Mesothelial cell of epicardium (in vitro differentiated cells): ENCODE measurements at places on chromosomes 4 and X. TPM values are rescaled to one million over a fixed set of nuclear protein-coding genes. Genes with fewer than 3 reads are reported as not detected.

LIAS gene
- 15.8 to 19.1 TPM (median 16.3 TPM) in 3 replicates for total RNA-seq

NWD2 gene
- total RNA-seq, result 0.02 TPM in 2 of 3 replicates, not detected in the other

C4orf50 gene
- 0.02 to 0.04 TPM in 2 of 3 replicates, not detected in the other for total RNA-seq

TMEM31 gene
- 0.74 to 1.2 TPM (median 0.75 TPM) in 3 replicates for total RNA-seq

AWAT2 gene
- total RNA-seq, result not detected in 3 replicates

ATOH1 gene
- total RNA-seq, result not detected in 3 replicates

CXCL3 gene
- 2.1 to 2.8 TPM (median 2.3 TPM) in 3 replicates for total RNA-seq

CWH43 gene
- not detected in 3 replicates for total RNA-seq

RBM41 gene
- total RNA-seq, result 21.8 to 24.2 TPM (median 22.5 TPM) in 3 replicates

ITM2A gene
- total RNA-seq, result 4.9 to 7.7 TPM (median 5.3 TPM) in 3 replicates

FABP2 gene
- total RNA-seq, result not detected in 3 replicates

NAP1L3 gene
- 25.0 to 26.0 TPM (median 25.4 TPM) in 3 replicates for total RNA-seq

TNMD gene
- 0.29 to 0.38 TPM in 2 of 3 replicates, not detected in the other for total RNA-seq

HS6ST2 gene
- 20.2 to 23.1 TPM (median 22.9 TPM) in 3 replicates for total RNA-seq

DGKK gene
- total RNA-seq, result 0.04 to 0.07 TPM (median 0.05 TPM) in 3 replicates

CCDC158 gene
- total RNA-seq, result not detected in 3 replicates

GABRE gene
- total RNA-seq, result 190 to 220 TPM (median 202 TPM) in 3 replicates

SSX2B gene
- total RNA-seq, result not detected in 3 replicates
